Fibroblast of villous mesenchyme (primary cell): ENCODE measurements at places on chromosomes 13 and 19. TPM values are rescaled to one million over a fixed set of nuclear protein-coding genes. Genes with fewer than 3 reads are reported as not detected.

- peak; percentile 84 for DNase-seq
Observed at GRCh38 chr19:47296036-47296435, 13.6 kb upstream of the C5AR1 start.

GRCh38 chr19:15253061-15253460 is 20.8 kb upstream of the EPHX3 start:
- no peak for DNase-seq

- no peak for DNase-seq
Observed at GRCh38 chr13:51550151-51550550, 34.1 kb upstream of the WDFY2 start.

The UGGT2 gene
- 63.0 and 63.5 TPM in 2 replicates for total RNA-seq

DNA sequence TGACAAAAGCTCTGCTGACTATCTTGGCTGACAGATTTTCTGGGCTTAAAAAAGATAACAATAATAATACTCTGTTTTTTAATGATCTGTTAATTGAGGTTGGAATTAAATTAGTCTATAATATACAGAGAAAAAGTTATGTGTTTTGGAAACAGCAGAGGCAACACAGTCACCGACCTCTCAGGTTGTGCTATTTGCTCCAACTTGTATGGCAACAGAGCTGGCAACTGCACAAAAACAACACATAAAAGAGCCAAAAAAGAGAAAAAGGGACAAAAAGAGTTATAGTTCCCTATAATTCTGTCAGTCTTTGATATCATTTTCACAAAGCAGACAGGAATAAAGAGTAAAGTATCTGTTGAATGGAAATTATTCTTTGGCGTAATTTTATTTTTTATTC is 102.3 kb upstream of the POSTN start:
- peak; percentile 36 for DNase-seq

DNA sequence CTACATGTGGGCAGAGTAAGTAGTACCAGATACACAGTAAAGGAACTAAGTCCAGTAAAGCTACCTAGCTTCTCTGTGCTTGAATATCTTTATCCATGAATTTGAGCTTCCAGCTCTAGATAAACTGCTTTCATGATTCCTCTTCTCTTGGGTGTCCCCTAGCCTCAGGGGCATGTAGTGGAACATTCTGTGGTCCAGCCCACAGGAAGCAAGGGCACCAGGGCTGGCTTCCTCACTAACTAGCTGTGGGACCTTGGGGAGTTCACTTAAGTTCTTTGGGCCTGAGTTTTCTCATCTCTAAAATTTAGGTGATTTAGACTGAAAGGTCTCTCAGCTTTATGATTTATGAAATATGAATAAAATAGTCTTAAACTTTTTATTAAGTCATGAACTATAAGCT is 185.7 kb downstream of the KATNAL1 start:
- no peak for DNase-seq

The ZSCAN4 gene
- not detected in 2 replicates for total RNA-seq

GRCh38 chr19:16325641-16326400 is 1.2 kb downstream of the KLF2 start:
- no peak for DNase-seq

The RNF225 gene
- under 0.01 TPM in 1 of 2 replicates, not detected in the other for total RNA-seq

- DNase-seq = peak; percentile 43
Observed at GRCh38 chr19:12544401-12544876, 6.8 kb downstream of the ZNF564 start.
